Adipocyte (in vitro differentiated cells): ENCODE measurements at places on chromosomes 5 and 9.

GRCh38 chr5:105616599-105616998, 2054.0 kb upstream of the NUDT12 start:
- no peak for DNase-seq

GRCh38 chr5:9454012-9454481, 91.8 kb downstream of the SEMA5A start:
- DNase-seq = no peak

- no peak for DNase-seq
Observed at GRCh38 chr5:3181671-3182070, 414.0 kb upstream of the IRX1 start.

DNA sequence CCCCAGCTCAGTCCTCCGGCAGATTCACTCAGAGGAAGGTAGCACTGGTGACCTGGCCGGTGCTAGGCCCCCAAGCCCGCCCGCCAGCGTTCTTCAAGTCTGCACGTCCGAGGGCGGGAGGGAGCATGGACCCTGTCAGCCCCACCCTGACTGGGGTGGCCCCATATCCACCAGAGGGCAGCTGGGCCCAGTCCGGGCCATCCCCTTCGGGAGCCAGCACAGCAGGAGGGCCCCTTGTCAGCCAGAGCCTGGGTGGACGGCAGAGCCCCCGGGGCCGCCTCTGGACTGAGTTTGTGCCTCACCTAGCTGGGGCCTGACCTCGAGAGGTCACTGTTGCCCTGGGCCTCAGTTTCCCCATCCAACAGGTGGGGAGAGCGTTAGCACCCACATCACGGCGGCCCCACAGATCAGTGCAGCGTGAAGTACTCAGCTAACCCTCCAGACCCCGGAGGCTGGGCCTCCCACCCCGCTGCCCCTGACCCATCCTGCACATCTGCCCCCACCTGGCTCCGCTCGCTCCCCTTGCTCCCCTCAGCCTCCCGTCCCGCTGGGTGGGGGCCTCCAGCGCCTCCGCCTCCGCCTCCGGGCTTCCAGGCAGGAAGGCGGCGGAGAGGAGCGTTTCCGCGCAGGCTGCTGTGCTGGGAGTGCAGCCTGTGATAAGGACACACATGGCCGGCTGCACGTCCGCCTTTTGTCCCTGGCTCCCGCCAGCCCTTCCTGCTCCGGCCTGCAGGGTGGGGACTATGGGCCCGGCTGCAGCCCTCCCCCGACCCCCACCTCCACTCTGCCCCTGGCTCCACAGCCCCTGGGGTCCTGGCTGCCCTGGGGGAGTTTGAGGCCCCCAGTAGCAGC, 16.6 kb upstream of the EGFL7 start:
- no peak for DNase-seq

DNA sequence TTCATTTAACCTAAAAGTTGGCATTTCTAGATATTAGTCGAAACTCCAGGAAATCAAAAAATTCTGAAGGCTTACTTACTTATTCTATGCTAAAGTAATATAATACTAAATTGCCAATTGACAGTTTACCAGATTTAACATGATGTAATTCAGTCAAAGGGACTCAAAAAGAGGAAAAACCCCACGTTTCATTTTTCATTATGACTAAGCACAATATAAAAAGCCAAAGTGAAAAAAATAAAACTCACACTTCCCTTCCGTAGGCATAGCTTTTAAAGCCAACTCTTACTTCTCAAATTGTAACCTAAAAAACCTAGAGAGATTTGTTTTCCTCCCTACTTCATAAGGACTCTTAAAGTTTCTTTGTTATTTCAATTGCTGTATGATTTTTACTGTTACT, 146.6 kb downstream of the RAPGEF6 start:
- peak; percentile 74 for DNase-seq

- DNase-seq = no peak
Observed at GRCh38 chr5:65020492-65020891, 251.8 kb downstream of the CWC27 start.

DNA sequence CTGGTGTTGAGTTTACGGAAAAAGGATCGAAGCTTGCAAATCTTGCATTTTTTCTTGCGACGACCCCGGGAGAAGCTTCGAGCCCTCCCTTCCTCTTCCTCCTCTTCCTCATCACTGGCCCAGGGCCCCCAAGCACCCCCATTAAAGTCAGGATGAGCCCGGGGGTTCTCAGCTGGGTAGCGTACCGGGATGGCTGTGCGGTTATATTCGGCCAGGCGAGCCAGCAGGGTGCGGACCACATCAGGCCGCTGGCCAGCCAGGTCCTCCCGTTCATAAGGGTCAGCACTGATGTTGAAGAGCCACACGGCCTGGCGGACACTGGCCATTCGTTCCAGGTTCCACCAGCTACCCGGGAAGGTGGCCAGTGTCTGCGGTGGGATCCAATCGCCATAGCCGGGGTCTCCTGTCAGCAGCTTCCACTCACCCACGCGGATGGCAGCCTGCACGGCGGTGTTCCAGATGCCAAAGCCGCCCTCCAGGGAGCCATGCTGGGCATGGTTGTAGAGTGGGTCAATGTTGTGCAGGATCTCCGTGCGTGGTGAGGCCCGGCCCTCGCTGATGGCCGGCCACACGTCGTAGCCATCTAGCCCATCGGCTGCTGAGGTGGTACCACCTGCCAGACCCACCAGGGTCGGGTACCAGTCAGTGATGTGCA, 5.3 kb downstream of the ARSI start:
- no peak for DNase-seq

- DNase-seq = peak; percentile 49
Observed at GRCh38 chr5:10832987-10833386, 72.0 kb upstream of the DAP start.

DNA sequence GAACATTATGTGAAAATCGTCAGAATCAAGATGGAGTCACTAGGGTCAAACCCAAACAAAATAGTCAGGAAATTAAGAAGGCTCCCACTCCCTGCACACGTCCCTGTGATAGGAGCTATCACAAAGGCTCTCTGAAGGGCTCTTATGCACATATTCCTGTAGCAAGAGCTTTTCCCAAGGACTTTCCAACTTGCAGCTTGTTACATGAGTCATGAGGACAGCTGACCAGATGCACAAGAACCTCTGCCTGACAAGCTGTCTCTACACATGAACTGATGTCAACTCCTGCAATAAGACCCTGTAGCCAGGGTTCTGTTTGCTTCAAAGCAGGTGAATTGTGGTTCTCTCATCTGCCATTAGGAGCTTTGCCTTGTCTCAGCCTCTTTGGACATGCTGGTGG, 122.4 kb downstream of the OLFM1 start:
- DNase-seq = no peak

- no peak for DNase-seq
Observed at GRCh38 chr5:89327608-89328007, 444.6 kb upstream of the MEF2C start.

- DNase-seq = no peak
Observed at GRCh38 chr9:77592476-77592875, 55.6 kb downstream of the GNA14 start.

DNA sequence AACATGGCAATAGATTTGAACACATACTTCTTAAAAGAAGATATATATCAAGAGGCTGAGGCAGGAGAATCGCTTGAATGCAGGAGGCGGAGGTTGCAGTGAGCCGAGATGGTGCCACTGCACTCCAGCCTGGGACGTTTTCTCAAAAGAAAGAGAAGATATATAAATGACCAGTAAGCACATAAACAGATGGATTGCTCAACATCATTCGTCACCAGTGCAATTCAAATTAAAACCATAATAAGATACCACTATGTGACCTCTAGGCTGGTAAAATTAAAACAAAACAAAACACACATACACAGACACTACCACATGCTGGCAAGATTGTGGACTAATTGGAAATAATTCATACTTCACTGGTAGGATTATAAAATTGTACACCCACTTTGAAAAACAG, 5.3 kb upstream of the TXN start:
- DNase-seq = peak; percentile 33

DNA sequence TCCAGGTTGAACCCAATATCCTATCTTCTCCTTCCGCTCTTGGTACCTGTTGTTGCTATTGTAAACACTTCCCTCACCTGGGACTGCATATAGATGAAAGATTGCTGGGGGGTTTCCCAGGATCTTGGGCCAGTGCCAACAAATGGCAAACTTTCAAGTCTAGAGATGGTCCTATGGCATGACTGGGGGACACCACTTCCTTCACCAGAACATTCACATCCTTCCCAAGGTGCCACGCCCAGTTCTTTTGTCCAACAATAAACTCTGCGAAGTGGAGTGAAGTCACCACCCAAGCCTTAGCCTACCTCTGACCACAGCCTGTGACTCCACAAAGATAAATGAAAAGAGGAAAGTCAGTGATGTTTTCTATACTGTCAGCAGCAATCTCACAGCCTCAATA, 34.4 kb downstream of the DOCK8 start:
- no peak for DNase-seq

DNA sequence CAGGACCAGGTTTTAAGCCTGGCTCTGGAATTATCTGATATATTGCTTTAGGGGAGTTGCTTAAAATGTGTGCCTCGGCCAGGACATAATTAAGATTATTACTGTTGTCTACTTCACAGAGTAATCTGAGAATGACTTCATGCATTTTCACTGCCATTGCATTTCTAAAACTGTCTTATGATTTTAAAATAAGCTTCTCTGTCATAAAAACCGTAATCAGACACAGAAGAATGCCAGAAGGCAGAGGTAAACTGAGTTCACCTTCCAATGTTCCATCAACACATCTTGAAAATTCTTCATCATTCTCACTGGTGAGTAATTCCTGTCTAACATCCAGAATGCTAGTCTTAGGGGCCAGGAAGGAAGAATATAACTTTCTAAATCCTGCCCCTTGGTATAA, 47.1 kb downstream of the ISOC1 start:
- no peak for DNase-seq
